Central memory CD4-positive, alpha-beta T cell (primary cell): ENCODE measurements at places on chromosomes 7 and 10.
A peak's percentile ranks its signal among the peaks of the same experiment; 100 is the strongest.

GRCh38 chr10:52652431-52653262, 119.9 kb downstream of the MBL2 start:
- no peak for DNase-seq

- no peak for DNase-seq
These were observed 750.1 kb downstream of the MAGI2 start for GRCh38 chr7:78703391-78703790.

- no peak for DNase-seq
These were observed 5.6 kb upstream of the CNPY1 start for GRCh38 chr7:155551785-155552611.

- DNase-seq = no peak
These were observed 514 bp downstream of the RADIL start for GRCh38 chr7:4883033-4883371.

DNA sequence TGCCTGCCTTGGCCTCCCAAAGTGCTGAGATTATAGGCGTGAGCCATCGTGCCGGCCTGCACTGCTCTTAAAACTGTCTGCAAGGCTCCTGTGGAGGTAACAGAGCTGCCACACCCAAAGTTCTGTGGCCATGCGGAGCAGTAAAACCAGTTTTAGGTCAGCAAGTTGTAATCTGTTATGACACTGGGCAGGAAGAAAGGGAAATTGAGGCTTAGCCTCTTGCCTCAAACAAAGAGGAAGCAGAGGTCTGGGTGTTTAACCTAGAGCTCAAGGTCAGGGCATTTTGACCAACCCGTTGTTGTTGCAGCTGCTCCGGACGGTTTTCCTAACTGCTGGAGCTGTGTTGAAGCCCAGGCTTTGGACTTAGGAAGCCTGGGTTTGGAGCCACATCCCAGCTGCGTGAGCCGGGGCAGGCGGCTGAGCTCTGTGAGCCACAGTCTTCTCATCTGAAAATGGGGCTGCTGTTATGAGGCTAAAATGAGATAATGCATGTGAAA, 7.4 kb upstream of the RRP12 start:
- DNase-seq = no peak

GRCh38 chr7:48087349-48087748, 1.7 kb upstream of the UPP1 start:
- DNase-seq = peak; percentile 34

DNA sequence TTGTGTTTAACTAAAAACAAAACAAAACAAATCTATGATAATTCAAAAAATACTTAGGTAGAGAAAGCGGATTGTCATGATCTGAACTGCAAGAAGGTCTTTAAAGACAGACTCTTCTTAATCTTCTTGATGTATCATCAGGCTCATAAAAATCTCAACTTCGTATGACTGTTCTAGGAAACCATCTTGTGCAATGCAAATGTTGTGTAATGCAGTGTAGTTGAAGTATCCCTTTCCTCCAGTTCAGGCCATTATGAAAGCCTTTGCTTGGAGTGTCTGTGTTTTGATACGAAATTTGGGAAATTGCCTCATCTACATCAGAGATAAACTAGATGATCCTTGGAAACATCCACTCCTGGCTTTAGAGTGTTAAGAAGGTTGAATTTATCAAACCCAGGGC, 30.9 kb downstream of the CDK1 start:
- no peak for DNase-seq

GRCh38 chr10:100774223-100774622, 28.8 kb downstream of the PAX2 start:
- no peak for DNase-seq

- no peak for DNase-seq
These were observed 109.2 kb downstream of the STRA8 start for GRCh38 chr7:135342887-135343286.

- DNase-seq = no peak
These were observed 35.9 kb downstream of the SVIL start for GRCh38 chr10:29598851-29599311.

DNA sequence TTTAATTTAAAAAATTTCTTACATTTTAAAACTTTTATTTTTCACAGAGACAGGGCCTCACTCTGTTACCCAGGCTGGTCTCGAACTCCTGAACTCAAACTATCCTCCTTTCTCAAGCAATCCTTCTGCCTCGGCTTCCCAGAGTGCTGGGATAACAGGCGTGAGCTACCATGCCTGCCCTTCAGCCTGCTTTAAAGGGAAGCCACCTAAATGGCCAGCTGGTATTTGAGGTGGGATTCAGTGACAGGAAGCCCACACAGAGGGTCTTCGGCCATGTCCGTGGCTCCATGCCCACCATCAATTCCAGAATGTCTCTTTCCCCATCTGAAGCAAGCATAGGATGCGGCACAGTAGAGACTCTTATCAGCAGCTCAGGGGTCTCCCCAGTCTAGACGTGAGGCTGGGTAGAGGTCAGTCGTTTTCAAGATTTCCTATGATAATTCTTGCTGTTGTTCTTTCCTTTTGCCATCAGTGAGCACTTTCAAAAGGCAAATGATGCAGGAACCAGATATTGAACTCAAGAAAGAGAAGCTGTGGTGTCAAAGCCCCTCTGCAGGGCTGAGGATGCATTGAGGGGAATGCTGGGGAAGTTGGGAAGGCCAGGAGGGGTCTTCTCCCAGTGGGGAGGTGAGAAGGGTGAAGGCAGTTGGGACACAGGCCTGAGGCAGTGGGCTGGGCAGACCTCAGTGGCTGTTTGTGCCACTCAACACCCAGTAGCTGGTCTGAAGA, 291.5 kb upstream of the IGFBP3 start:
- DNase-seq = no peak

- no peak for DNase-seq
These were observed 92.0 kb downstream of the HPSE2 start for GRCh38 chr10:99143651-99144050.

DNA sequence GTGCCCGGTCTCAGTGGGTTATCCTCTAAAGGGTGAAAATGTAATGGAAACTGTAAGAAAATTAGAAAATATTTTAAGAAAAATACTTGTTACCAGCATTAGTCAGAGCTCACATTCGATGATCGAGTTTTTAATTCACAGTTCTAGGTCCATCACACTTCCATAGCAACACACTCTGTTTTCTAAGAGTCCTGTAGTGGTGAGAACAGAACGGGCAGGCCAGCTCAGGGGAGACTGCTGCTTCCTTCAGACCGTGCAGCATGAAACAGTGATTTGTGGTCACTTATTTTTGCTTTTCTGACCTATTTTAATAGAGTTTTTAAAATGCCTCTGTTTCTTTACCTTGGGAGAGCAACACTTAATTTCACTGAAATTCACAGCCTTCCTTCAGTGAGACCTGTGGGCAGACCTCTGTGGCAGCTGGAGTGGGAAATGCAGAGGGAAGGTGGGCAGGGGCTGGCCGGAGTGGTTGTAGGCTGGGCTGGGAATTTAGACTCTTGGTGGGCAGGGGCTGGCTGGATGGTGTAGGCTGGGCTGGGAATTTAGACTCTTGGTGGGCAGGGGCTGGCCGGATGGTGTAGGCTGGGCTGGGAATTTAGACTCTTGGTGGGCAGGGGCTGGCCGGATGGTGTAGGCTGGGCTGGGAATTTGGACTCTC, 1.5 kb downstream of the SUN1 start:
- DNase-seq = no peak

GRCh38 chr10:58756130-58756719, 243.6 kb downstream of the BICC1 start:
- no peak for DNase-seq

DNA sequence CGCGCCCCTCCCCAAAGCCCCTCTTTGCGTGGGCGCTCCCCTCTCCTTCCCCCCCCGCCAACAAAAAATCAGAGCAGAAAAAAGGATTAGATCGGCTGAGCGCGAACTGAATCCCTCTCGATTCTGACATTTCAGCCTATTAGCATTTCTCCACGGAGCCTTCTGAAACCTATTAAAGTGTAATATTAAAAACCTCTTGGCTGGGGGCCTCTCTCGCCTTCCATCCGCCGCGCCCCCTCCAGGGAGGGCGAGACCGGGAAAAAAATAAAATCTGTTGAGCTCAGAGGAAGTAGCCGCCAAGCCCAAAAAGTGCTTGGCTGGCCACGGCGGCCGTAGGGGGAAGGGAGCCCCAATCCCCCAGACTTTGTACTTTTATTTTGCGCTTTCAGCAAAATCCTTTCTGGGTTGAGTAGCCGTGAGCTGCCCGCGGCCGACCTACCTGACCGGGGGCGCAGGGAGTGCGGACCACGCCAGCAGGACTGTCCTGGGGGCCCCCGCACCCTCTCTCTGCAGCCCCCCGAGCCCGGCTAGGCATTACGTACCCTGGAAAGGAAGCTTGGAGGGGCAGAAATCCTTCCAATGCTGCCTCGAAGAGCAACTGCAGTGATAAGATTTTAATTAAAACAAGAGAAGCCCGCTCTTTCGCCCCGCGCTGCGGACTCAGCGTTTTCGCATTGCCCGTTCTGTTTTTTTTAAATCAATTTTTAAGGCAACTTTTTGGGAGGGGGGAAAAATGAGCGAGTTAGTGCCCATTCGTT, 1.3 kb upstream of the TNRC18 start:
- DNase-seq = no peak

DNA sequence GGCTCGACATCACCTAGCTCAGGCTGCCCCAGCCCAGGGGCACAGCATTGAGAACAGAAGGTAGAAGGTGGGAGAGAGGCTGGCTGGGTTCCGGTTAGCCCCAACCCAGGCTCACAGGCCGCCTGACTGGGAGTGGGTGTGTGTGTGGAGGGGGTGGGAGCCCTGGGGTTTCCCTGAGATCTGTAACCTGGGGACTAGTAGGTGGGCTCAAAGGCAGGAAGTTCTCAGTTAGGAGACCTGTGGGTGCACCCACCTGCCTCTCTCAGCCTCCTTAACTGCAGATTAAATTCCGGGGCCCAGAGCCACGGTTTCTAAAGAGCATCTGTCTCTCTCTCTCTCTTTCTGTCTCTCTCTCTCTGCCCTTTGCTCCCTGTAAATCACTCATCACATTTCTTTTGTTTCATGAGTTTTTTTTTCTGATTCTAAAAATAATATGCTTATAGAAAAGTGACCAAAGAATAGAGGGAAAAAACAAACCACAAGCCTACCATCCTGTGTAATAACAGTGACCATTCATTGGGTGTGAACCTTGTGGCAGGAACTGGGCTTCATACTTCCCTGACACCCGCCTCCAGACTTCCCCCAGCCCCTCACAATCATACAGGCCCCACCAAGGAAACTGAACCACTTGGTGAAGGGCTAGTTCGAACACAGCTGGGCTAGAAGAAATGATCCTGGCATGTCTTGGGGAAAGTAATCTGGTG, 83.4 kb upstream of the SMNDC1 start:
- DNase-seq = no peak

DNA sequence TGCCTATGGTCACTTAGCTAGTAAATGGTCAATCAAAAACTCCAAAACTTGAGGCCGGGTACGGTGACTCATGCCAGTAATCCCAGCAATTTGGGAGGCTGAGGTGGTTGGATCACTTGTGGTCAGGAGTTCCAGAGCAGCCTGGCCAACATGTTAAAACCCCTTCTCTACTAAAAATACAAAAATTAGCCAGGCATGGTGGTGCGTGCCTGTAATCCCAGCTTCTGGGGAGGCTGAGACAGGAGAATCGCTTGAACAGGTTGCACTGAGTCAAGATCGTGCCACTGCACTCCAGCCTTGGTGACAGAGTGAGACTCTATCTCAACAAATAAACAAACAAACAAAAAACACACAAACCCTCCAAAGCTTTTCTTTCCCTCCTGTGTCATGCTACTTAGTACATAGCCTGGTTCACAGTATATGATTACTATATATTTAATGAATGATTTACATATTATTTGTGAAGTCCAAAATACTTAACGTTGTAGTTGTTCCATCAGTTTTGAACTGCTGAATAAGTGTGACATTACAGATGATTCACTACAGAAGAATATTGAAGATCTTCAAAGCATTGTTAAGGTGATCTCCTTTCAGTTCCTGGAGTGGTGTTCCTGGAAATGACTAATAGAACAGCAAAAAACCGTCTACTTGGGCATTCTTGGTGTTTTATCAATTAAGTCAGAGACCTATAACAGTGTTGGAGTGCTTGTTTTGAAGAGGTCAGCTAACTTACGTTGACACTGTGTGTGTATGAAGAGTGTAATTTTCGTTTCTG, 72.9 kb downstream of the ADK start:
- no peak for DNase-seq

- DNase-seq = no peak
These were observed 557.4 kb upstream of the ADARB2 start for GRCh38 chr10:2294739-2295138.

GRCh38 chr7:42214060-42214679, 22.8 kb downstream of the GLI3 start:
- DNase-seq = no peak

- DNase-seq = no peak
These were observed 17.2 kb downstream of the SAP25 start for GRCh38 chr7:100556541-100556940.

DNA sequence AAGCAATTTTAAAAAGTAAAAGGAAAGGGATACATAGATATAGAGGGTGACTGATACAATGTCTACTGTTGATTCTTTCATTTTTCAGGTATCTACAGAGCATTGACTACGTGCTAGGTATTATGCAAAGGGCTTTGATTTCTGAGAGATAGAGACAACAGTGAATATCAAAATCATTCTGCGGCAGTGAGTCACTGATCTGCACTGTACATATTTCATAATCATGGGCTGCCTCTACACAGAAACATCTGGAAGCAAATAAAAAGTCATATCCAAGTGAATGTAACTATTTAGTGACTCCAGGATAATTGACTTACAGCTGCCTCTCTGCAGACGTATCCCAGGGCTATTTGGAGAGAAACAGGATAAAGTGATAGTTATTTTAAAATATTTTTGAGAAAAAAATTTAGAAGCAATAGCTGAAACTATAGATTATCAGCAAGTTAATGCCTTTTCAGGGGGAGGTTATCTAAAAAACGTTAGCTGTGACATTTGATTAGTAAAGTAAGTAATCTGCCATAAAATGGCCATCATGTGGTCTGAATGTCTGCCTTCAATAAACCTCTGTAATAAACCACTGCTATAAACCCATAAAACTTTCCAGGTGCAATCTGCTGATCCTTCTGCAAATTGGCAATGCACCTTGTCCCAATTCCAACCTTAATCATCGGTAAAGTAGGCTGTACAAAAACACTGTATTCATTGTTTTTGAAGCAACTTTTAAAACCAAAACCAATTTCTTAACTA, 43.7 kb downstream of the CPXM2 start:
- DNase-seq = no peak

DNA sequence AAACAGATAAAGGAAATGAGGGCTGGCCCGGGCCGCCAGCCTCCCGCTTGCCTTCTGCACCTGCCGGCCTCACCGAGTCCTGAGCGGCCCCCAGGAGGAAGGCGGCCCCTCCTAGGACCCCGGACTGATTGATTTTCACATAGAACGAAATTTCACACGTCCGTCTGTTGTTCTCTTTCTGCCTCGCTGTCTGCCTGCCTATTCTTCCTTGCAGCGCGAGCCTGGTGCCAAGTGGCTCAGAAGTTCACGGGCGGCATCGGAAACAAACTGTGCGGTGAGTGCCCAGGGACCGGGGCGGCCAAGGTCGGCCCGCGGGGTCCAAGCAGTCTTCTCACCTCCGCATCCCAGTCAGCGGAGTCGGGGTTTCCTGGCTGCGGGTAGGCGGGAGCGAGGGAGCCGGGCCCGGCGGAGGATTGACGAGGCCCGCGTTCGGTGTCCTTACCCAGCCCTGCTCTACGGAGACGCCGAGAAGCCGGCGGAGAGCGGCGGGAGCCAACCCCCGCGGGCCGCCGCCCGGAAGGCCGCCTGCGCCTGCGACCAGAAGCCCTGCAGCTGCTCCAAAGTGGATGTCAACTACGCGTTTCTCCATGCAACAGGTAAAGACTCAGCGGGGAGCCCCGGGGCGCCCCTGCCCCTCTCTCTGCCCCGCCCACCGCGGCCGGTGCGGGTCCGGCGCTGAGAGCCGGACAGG, 967 bp downstream of the GAD2 start:
- DNase-seq = no peak

GRCh38 chr10:79089632-79090031, 20.9 kb downstream of the ZMIZ1 start:
- no peak for DNase-seq

- no peak for DNase-seq
These were observed 62.8 kb downstream of the ADARB2 start for GRCh38 chr10:1674501-1674900.
